A549 treated with Hydrocortisone at 1 μM for 4 hours (cell line): ENCODE measurements at places on chromosomes 3 and 15. TPM values are rescaled to one million over a fixed set of nuclear protein-coding genes. Genes with fewer than 3 reads are reported as not detected.

The TEX55 gene
- not detected in 5 replicates for total RNA-seq

The POLQ gene
- total RNA-seq, result 5.6 to 7.0 TPM (median 6.9 TPM) in 5 replicates

The CCDC191 gene
- total RNA-seq, result 1.4 to 2.4 TPM (median 1.5 TPM) in 5 replicates

The PPP1R2 gene
- 14.1 to 19.3 TPM (median 15.7 TPM) in 5 replicates for total RNA-seq

The NT5DC2 gene
- 86.6 to 102 TPM (median 96.8 TPM) in 5 replicates for total RNA-seq

The PTPRG gene
- 2.0 to 3.1 TPM (median 2.5 TPM) in 5 replicates for total RNA-seq

The NEK10 gene
- total RNA-seq, result 0.59 to 1.2 TPM (median 0.67 TPM) in 5 replicates

The LINGO1 gene
- total RNA-seq, result 7.8 to 10.9 TPM (median 9.3 TPM) in 5 replicates

The CCR1 gene
- not detected in 5 replicates for total RNA-seq

The CSTA gene
- total RNA-seq, result 0.52 to 1.4 TPM (median 0.75 TPM) in 5 replicates

The ADAMTS17 gene
- 0.06 to 0.15 TPM (median 0.09 TPM) in 4 of 5 replicates, not detected in the other for total RNA-seq

The INO80 gene
- 12.2 to 15.6 TPM (median 13.1 TPM) in 5 replicates for total RNA-seq

The GMPS gene
- 70.8 to 95.0 TPM (median 80.9 TPM) in 5 replicates for total RNA-seq

The SNX33 gene
- 11.9 to 14.5 TPM (median 13.9 TPM) in 5 replicates for total RNA-seq

The SCAMP5 gene
- 11.4 to 14.0 TPM (median 13.1 TPM) in 5 replicates for total RNA-seq

The GPR27 gene
- total RNA-seq, result 2.4 to 3.1 TPM (median 3.0 TPM) in 5 replicates

The NKIRAS1 gene
- total RNA-seq, result 9.6 to 15.0 TPM (median 10.5 TPM) in 5 replicates

The DPPA2 gene
- total RNA-seq, result not detected in 5 replicates
